ENCODE measurements at places on chromosomes 3 and 15.

DNA sequence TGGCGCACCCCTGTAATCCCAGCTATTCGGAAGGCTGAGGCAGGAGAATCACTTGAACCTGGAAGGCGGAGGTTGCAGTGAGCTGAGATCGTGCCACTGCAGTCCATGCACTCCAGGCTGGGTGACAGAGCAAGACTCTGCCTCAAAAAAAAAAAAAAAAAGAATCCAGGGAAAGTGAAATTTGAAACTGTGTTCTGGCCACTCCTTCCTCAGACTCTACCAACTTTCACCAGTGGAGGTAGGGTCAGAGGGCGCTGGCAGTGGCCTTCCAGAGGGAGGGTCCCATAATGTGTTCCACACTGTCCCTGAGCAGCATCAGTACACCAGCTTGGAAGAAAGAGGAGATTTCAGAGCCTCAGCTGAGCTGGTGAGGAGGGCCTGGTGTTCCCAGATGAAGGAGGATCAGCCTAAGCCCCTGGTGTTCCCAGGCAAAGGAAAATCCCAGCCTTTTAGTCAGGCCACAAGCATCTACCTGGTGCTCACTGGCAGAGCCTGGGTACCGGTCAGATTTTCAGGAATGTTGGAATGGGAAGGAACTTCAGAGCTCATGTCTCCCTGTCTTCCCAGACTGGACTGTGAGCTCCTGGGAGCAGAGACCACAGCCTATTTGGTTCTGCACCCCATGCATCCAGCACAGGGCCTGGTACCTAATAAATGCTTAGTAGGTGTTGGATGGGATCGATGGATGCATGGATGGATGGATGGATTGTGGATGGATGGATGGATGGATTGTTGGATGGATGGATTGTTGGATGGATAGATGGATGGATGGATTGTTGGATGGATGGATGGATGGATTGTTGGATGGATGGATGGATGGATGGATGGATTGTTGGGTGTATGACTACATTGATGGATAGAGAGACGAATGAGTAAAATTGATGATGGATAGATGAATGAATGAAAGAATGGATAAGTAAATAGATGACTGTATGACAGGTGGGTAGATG is 117.9 kb downstream of the CORO2B start:
- DNase-seq, result no peak

GRCh38 chr15:68186671-68187397 is 18.3 kb downstream of the CALML4 start:
- DNase-seq, result no peak

DNA sequence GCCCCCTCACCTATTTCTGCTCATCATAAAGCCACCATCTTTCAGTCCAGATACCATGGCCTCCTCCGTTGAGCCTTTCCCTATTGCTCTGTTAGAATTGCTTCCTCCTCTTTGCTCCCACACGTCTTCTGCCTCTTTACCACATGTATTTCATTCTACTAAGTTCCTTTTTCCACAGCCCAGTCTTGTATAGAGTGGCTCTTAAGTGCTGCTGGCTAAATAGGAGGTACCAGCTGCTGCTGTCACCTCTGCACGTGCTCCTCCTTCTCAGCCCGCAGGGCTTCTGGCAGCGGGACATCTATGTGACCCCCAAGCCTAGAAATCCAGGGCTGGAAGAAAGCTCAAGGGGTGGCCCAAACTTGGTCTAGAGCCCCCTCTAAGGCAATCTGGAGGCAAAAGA is 38.8 kb upstream of the PLXND1 start:
- no peak for DNase-seq

GRCh38 chr3:129577366-129577765 is 29.1 kb downstream of the PLXND1 start:
- DNase-seq, result no peak

DNA sequence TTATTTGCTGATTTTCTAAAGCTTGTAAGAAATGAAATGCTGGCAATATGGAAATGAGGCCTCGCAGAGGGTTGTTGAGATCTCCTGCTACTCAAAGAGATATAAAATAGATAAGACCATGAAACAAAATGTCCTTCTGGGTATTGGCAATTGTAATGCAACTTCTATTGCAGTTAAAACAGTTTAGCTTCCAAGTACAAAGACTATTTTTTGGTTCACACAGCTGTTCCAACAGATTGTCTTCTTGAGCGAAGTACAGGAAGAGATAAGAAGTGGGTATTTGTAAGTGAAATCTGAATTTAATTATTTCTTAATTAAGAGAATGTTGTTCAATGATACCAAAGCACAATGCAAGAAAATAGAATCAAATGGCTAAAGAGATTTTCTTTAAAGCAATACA is 801.5 kb upstream of the GBE1 start:
- no peak for DNase-seq

Data from stimulated activated CD4-positive, alpha-beta T cell treated with anti-CD3 and anti-CD28 coated beads, TNF-alpha, amount 100 ng/mL, for 24 hours (primary cell).